HS-27A (cell line): ENCODE measurements at places on chromosomes 11 and 22.
A peak's percentile ranks its signal among the peaks of the same experiment; 100 is the strongest.

DNA sequence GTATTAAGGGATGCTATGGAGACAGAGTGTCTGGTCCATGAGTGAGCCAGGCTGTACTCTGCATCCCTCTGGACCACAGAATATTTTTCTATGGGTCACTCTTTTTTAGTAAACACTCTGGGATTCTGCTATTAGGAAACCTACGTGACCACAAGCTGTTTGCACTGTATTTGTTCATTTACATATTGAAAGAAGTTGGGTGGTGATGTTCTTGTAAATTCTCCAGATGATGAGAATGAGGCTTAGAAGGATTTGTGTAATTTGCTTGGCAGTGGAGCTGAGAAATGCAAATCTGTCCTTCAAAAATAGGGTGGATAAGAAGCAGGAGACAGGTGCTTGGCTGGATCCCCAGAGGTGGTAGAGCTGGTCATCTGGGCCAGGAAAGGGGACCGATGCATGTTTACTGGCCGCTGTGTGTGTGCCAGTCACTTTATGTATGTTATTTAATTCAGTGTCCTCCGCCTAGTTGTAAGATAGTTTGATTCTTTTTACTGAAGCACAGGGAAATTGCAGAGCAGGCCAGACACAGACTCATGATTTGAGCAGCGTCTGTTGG, 63.7 kb upstream of the HEPHL1 start:
- no peak for DNase-seq

GRCh38 chr11:86097980-86098379, 29.1 kb upstream of the PICALM start:
- DNase-seq = no peak

DNA sequence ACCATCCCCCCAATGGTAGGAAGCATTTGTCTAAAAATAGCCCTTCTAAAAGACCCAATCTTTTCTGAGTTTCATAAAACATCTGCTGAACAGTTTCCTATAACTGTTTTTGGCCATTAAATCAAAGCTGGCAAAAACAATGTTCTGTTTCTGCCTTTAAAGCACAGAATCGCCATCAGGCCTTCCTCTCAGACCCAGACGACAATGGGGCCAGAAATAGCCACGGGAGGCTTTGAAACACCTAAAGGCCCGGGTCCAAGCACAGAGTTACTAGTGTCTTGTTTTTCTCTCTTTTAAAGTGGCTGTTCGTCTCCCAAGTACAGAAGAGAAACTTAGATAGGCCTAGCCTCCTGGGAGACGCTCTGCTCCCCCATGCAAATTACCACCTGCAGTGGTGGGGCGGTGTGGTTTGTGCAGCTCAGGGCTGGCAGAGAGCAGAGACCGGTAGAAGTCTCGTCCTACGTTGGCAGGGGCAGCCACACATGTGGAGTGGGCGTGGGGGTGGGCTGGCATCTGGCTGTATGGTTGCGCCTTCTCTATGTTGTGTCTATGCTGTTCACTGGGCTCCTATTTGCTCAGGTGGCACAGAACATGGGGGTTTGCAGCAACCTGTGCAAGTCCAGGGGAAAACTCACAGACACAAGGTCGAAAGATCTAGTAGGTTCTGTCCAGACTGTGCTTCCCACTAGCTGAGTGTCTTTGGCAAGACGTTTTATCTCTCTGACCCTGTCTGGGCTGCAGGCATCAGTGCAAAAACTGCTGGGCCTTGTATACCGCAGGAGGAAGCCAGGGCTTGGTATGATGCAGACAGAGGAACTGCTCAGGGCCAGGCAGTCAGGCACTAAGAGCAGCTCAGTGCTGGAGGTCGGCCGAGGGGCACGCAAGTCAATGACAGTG, 23.6 kb upstream of the ETS1 start:
- DNase-seq = no peak

DNA sequence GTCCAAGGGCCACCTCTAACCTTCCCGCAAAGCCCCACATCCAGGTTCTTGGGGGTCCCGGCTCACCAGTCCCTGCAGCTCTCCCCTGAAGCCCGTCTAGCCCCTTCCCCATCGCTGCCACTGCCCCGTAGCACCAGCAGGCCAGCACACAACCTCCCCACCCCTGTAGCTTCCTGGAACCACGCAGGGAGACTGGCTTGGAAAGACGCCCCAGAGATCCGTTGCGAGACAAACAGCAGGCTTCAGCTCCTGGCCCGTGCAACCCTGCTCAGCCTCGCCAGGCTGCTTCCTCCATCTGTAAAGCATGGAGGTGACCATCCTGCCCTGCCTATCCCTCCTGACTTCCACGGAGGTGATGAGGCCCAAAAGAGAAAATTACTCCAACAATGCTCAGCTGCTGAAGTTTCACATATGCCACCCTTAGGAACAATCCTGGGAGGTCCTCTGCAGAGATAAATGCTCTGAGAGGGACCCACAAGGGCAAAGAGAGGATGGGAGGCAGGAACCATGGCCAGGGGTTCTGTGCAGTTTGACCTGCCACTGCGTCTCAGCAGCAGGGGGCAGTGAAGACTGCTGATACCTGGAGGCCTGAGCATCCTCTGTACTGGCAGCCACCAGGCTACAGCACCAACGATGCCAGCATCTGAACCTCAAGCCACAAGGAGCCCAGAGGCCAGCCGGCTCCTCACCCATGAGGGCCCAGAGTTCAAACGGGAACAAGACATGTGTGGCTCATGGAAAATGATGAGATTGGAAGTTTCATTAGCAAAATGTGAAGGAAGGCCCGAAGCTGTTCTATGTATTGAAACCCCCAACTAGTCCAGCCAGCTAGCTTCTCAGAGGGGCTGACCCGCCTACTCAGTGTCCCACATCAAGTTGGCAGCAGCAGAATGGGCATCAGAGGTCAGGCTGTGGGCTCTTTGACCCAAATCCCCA, 16.1 kb downstream of the DGCR2 start:
- no peak for DNase-seq

- no peak for DNase-seq
These were observed 667.3 kb downstream of the OPCML start for GRCh38 chr11:132864811-132865576.

- DNase-seq = no peak
These were observed 76.3 kb downstream of the MORC2 start for GRCh38 chr22:30892286-30892685.

DNA sequence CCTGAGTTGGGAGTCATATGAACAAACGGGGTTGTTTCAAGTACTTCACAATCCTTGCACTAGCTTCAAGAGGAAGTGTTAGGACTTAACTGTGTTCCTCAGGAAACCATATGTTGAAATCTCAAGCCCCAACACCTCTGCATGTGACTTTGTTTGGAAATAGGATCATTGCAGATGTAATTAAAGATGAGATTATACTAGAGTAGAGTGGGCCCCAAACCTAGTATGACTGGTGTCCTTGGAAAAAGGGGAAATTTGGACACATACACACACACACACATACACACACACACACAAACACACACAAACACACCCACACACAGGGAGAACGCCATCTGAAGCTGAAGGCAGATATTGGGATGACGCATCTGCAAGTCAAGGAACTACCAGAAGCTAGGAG, 6.4 kb upstream of the CEP295 start:
- no peak for DNase-seq

DNA sequence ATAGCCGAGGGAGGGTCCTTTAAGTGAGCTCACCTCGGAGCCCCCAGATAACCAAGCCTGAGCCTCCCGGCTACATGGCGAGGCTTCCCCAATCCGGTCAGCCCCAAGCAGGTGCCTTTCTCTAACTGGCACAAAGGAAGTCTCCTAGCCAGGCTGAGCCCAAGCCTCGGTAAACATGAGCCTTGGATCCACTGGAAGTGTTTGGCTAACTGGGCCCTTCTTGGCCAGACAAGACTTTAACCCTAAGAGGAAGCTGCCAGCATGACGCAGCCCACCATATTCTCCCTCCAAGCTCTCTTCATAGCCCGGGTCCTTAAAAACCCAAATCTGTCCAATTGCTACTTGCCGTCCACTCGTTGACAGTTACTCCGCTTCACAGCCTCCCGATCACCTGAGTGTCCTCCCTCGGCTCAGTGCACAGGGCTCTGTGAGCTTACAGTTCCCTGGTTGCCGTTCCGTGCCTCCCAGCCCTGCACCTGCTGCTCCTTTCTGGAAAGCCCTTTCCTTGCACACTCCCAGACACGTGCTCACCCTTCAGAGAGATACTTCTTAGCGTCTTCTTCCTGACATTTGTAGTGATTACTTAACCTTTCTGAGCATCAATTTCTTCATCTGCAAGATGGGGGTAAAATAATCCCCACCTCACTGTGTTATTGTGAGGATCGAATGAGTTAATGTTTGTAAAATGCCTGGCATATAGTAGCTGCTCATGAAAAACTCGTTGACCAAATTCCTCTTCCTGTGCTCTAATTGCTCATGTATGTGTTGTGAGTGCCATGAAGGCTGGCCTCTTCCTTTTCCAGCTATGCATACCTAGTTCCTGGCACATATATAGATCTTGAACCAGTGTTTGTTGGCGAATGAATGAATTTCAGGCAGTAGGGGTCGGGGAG, 25.6 kb downstream of the TXN2 start:
- DNase-seq = no peak

GRCh38 chr11:44812971-44813370, 86.2 kb downstream of the TSPAN18 start:
- DNase-seq = no peak

DNA sequence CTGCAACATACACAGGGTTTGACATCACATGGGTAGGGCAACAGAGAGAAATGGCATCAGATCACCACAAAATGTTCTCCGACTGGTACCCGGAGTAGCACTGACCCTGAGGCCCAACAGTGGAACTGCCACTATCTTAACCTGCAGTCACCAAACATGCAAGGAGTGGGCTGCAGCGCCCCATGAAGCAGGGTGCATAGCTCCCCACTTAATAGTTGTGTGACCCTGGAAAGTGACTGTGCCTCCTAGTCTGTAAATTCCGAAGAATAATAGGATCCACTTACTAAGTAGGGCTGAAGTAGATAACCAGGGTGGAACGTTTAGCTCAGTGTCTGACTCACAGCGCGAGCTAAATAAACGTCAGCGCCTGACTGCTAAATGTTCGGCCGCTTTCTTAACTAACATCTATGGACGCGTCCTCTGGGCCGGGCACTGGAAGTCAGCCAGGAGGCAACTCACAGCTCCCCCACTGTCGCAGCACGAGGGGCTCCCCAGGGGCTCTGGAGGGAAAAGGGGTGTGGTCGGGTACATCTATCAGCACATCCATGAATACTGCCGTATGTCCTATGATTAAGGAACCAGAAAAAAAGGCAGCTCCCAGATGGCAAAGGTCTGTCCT, 777 bp downstream of the LTO1 start:
- DNase-seq = peak; percentile 40

GRCh38 chr11:119192111-119192510, 6.8 kb downstream of the NHERF4 start:
- DNase-seq = no peak

DNA sequence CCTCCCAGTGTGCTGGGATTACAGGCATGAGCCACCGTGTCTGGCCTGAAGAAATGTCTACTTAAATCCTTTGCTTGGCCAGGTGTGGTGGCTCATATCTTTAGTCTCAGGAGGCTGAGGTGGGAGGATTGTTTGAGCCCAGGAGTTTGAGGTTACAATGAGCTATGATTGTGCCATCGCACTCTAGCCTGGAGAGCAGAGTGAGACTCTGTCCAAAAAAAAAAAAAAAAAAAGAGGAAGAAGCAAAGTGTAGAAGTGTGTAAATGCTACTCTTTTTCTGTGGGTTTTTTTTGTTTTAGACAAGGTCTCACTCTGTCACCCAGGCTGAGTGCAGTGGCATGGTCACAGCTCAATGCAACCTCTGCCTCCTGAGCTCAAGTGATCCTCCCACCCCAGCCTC, 6.4 kb upstream of the ATG16L2 start:
- DNase-seq = no peak
